ENCODE measurements at places on chromosomes 7 and 10. TPM values are rescaled to one million over a fixed set of nuclear protein-coding genes. Genes with fewer than 3 reads are reported as not detected.
A peak's percentile ranks its signal among the peaks of the same experiment; 100 is the strongest.

GRCh38 chr10:96271016-96271815 lies at the start of gene BLNK:
Gene BLNK (minus strand): TSS chr10:96271569. CDS start chr10:96271398, 171 bp downstream.
- H3K27me3 ChIP-seq = no peaks in the 10 kb centered on the region
- peak; percentile 33 for DNase-seq
- no peak within 1 kb of the TSS for H3K4me3 ChIP-seq
- no peak within 1 kb of the TSS for H3K27ac ChIP-seq

DNA sequence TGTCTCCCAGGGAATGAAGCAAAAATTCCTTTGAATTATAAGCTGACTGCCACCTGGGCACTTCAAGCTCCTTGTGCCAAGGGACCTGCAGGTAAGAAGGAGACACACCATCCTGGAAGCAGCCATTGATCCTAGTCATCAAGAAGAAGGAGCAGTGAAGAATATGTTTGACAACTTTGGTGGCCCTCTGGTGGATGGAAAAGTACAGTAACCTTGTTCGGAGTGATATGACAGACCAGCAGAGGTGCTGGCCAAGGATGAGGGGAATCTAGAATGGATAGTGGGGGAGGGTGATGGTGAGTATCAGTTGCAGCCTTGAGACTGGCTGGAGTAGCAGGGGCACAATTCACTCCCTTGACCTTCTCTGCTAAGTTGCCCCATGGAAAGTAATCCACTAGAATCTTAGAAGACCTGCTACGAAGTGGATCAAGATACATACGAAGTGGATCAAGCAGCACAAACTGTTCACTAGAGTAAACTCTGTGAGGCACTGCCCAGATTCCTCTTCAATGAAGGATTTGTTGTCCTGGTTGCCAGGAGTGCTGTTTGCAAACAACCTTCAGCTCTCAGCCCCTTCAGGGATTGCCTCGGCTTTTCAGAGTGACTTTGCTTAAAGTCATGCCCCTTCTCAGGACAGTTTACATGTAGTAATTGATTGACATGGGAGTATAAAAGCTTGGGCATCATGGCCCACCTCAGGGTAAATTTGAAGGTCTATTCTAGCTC lies 44.8 kb upstream of the ORC5 start:
- H3K4me3 ChIP-seq = no peak overlapping the region
- H3K27me3 ChIP-seq = peaks cover 4% of the 10 kb centered on the region
- DNase-seq = no peak
- no peaks in the 10 kb centered on the region for H3K4me1 ChIP-seq
- H3K27ac ChIP-seq = no peak overlapping the region

GRCh38 chr7:50720295-50720694 lies 62.4 kb downstream of the GRB10 start:
- no peak overlapping the region for H3K4me3 ChIP-seq
- no peak overlapping the region for H3K27ac ChIP-seq
- H3K36me3 ChIP-seq = peaks cover 5% of the 10 kb centered on the region
- DNase-seq = no peak

DNA sequence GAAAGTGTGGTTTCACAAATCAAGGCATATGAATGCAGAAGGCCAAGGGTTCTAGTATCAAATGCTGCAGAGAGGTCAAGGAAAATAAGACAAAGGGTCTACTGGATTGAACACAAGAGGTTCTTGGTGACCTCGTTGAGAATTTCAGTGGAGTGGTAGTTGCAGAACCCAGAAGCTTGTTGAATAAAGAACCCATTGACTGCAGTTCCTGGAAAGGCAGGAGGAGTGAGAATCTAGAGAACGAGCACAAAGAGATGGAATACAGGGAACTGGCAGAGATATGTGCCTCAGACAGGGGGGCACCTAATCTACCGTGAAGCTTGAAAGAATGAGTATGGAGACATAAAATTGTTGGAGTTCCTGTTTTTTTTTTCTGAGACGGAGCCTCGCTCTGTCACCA lies 3.5 kb upstream of the SEPTIN7 start:
- H3K27me3 ChIP-seq = no peaks in the 10 kb centered on the region
- no peaks in the 10 kb centered on the region for H3K36me3 ChIP-seq
- no peak for DNase-seq

GRCh38 chr7:73822319-73823173 lies 8.2 kb upstream of the CLDN4 start:
- peak overlapping the region; percentile 35 for H3K27ac ChIP-seq
- H3K27me3 ChIP-seq = no peaks in the 10 kb centered on the region
- H3K36me3 ChIP-seq = no peaks in the 10 kb centered on the region
- DNase-seq = peak; percentile 97
- no peak overlapping the region for H3K4me3 ChIP-seq

DNA sequence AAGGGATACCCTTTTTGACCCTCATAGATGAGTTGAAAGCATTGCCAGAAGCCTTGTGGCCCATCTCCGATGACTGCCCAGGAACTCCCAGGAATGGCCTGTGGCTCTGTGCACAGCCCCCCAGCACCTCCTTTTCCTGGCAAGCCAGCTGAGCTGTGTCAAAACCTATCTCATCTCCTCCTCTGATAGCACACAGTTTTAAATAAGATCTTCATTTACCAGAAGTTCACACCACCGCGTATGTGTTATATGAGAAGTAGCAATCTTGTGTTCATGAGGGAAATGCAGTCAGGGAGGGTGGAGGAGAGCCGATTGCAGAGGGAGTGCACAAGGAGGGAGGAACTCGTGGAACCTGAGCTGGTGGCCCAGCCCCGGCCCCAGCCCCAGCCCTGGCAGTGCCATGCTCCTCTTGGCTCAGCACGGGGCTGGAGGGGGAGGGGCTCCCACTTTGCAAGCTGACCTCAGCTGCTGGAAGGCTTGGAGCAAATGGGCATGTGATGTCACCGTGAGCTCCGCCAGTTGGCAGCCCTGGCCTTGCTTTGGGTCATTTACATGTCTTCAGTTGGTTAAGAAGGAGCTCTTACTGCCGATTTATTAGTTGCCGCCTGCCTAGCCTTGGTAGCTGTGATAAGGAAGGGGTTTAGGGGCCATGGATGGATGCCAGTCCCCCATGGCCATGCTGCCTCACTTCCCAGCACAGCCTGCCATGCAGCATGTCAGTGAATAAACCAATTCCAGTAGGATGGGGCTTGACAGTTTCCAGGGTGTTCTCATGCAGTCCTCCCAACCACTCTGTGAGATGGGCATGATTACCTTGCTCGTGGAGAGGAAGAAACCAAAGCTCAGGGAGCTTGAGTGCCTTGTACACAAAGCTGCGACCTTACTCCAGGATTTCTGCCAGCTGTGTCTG lies 20.0 kb downstream of the UNC5B start:
- H3K4me1 ChIP-seq = peaks cover 17% of the 10 kb centered on the region
- H3K27ac ChIP-seq = no peak overlapping the region
- H3K36me3 ChIP-seq = no peaks in the 10 kb centered on the region
- no peak for DNase-seq
- H3K27me3 ChIP-seq = no peaks in the 10 kb centered on the region

GRCh38 chr10:35236739-35237138 lies 99.6 kb upstream of the CCNY start:
- no peaks in the 10 kb centered on the region for H3K27me3 ChIP-seq
- peak; percentile 37 for DNase-seq
- no peak overlapping the region for H3K4me3 ChIP-seq
- H3K4me1 ChIP-seq = no peaks in the 10 kb centered on the region

GRCh38 chr7:95690367-95690947 lies 81.9 kb upstream of the DYNC1I1 start:
- H3K27ac ChIP-seq = no peak overlapping the region
- H3K4me1 ChIP-seq = no peaks in the 10 kb centered on the region
- H3K4me3 ChIP-seq = no peak overlapping the region
- H3K36me3 ChIP-seq = no peaks in the 10 kb centered on the region

GRCh38 chr7:15503603-15504290 lies 58.1 kb downstream of the AGMO start:
- H3K27me3 ChIP-seq = no peaks in the 10 kb centered on the region
- no peak overlapping the region for H3K27ac ChIP-seq
- peak; percentile 15 for DNase-seq
- H3K4me1 ChIP-seq = 0 out of 2 replicates have a peak, but pooled peaks cover 1% of the 10 kb centered on the region
- no peaks in the 10 kb centered on the region for H3K36me3 ChIP-seq
- H3K4me3 ChIP-seq = no peak overlapping the region

GRCh38 chr7:121133444-121133843 lies 144.9 kb downstream of the CPED1 start:
- no peak overlapping the region for H3K27ac ChIP-seq
- no peaks in the 10 kb centered on the region for H3K4me1 ChIP-seq
- peaks cover 1% of the 10 kb centered on the region for H3K36me3 ChIP-seq
- no peak for DNase-seq
- no peak overlapping the region for H3K4me3 ChIP-seq
- H3K27me3 ChIP-seq = no peaks in the 10 kb centered on the region

DNA sequence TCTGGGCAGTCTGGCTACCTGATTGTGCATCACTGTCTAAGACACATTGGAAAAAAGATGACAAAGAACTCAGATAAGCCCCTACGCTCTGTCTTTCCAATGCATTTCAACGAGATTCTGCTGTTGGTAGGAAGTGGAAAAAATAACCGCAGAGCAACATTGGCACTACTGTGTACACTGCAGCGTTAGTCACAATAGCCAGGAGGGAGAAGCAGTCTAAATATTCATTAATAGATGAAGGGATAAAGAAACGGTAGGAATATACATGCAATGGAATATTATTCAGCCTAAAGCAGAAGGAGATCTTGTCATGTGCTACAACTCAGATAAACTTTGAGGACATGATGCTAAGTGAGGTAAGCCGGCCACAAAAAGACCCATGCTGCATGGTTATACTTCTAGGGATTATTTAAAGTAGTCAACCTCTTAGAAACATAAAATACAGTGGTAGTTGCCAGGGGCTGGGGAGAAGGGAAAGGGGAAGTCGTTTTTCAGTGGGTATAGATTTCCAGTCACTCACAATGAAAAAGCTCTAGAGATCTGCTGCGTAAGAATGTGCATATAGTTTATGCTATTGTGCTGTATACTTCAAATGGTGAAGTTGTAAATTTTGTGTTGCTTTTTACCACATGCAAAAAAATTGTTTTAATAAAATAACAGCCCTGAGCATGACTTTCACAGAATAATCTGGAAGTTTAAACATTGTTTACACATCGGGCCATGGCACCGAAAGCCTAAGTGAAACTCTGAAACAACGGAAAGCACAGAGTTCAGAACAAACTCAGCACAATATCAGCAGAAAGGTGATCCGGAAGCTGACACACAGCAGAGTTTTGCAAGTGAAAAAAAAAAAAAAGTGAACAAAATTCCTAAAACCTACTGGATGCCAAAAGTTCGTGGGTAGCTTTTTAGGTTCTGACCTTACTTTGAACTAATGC lies 40.1 kb downstream of the ELMO1 start:
- no peaks in the 10 kb centered on the region for H3K27me3 ChIP-seq
- no peak overlapping the region for H3K27ac ChIP-seq
- no peak for DNase-seq
- no peaks in the 10 kb centered on the region for H3K4me1 ChIP-seq
- no peaks in the 10 kb centered on the region for H3K36me3 ChIP-seq

DNA sequence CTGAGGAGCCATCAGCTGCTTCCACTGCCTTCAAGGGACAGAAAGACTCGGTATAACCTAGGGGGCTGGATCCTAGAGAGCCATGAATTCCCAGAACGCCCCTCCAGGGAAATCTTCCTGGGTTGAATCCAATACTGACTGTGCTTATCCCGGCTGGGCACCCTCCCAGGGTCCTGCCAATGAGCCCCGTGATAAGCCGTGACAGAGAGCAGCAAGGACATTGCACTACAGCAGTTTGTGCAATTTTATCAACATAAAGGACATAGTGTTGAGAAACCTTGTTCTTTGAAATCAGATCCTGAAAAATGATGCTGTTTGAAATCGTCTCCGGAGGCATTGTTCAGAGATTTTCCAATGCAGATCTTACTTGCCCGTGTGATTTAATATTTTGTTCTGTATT lies 18.8 kb downstream of the AKR1B1 start:
- H3K4me3 ChIP-seq = no peak overlapping the region
- peaks cover under 1% of the 10 kb centered on the region for H3K4me1 ChIP-seq
- no peak overlapping the region for H3K27ac ChIP-seq
- peaks cover 43% of the 10 kb centered on the region for H3K36me3 ChIP-seq
- H3K27me3 ChIP-seq = no peaks in the 10 kb centered on the region

DNA sequence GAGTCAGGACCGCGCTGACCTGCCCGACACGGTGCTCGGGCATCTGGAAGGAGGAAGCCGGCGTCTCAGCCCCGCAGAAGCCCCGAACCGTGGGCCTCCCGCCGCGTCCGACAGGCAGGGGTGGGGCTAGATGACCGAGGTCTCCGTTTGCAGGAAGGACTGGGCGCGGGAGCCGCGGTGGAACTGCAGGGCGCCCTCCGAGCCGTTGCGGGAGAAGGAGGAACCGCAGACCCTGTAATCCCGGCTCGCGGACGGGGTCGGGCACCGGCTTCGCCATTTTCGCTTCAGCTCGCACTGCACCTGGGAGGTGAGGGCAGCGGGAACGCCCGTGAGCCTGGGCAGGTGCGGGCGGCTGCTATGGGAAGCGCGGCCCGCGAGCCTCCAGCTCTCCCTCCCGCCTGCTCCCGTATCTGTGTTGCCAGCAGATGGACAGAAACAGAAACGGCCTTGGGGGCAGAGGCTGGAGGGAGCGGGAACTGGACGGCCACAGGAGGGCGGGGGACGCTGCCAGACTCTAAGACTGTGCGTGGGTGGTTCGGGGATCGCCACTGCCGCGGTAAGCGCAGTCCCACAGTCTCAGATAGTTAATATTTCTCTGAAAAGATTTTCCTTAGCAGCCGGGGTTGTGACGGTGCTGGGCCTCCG lies 114.1 kb downstream of the VIPR2 start:
- no peaks in the 10 kb centered on the region for H3K27me3 ChIP-seq
- peak overlapping the region; percentile 24 for H3K4me3 ChIP-seq
- no peak for DNase-seq
- no peaks in the 10 kb centered on the region for H3K36me3 ChIP-seq
- H3K4me1 ChIP-seq = no peaks in the 10 kb centered on the region
- H3K27ac ChIP-seq = no peak overlapping the region

DNA sequence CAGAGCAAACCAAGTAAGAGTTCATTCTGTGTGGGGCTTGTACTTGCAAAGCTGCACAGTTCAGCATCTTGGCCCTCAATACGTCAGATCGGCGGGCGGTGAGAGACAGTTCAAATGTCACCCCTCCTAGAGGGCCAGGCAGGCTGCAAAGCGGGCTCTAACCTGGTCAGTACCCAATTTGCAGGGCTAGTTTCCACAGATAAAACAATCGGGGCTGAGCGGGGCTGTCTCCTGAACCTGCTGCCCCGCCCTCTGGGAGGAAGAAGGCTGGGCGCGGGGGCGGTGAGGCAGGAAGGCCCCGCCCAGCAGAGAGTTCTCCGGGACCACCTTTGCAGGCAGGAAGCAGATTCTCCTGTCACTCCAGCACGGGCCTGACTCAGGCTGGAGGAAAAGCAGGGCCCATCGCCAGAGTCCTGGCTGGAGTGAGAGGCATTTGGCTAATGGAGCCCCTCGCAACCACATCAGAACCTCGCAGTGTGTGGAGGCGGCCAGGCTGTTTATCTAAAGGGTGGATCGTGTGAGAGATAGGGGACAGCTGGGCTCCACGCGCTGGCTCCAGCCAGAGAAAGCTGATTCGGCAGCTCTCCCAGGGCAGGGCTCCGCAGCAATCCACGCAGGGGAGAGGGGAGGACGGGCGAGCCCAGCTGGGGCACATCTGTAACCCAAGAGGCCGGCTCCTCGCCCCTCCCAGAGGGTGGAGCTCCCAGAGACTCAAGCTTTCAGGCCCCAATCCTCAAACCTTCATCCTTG lies 83.1 kb downstream of the SH3PXD2A start:
- DNase-seq = peak; percentile 98
- no peaks in the 10 kb centered on the region for H3K36me3 ChIP-seq
- H3K4me1 ChIP-seq = peaks cover 8% of the 10 kb centered on the region
- H3K27me3 ChIP-seq = no peaks in the 10 kb centered on the region

STRA8 gene
- polyA plus RNA-seq = not detected

AASS gene
- polyA plus RNA-seq = 6.1 TPM

IDE gene
- 6.9 TPM for polyA plus RNA-seq

SLC13A1 gene
- polyA plus RNA-seq = not detected

JAKMIP3 gene
- polyA plus RNA-seq = 0.09 TPM

MMP21 gene
- not detected for polyA plus RNA-seq

FAM25C gene
- not detected for polyA plus RNA-seq

All from IMR-90 (cell line).